Tongue (tissue), 3 donors: ENCODE measurements at places on chromosomes 6 and 20. TPM values are rescaled to one million over a fixed set of nuclear protein-coding genes. Genes with fewer than 3 reads are reported as not detected.

GRCh38 chr6:13873288-13874190, 51.2 kb upstream of the RNF182 start:
- DNase-seq: peak; percentile 78

DNA sequence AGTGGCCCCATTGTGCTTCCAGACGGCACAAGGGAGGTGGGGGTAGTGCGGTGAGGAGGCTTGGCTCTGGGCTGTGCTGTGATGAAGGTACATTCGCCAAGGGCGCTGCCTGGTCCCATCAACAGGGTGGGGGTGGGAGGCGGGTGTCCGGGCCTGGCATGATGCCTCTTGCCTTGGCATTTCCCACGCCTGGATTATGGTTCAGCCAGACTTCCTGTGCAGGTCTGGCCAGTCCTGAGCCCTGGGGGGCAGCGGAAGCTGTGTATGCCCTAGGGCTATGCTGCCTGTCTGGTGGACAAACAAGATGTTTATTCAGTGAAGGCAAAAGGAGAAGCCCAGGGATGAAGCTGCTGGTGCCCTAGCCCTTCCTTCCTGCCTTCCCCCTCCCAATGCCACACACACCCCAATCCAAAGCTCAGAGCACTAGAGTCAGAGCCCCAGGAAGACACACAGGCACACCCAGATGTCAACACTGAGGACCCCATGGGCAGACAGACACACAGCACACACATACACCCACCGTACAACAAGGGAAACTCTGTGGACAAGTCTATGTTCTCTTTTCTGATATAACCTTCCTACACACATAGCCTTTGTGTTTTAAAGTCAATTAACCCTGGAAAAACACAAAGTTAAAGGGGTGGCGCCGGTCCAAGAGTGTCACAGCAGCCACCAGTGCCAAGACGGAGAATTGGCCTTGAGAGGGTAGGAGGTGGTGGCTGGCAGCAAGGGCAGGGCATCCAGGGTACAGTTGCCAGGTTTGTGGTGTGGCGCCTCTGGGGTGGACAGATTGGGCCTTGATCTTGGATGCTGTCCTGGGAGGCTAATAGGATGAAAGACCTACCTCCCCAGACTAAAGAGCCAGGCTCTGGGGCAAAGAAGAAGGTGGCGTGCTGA, 54.7 kb upstream of the SAYSD1 start:
- peak; percentile 24 for DNase-seq

DNA sequence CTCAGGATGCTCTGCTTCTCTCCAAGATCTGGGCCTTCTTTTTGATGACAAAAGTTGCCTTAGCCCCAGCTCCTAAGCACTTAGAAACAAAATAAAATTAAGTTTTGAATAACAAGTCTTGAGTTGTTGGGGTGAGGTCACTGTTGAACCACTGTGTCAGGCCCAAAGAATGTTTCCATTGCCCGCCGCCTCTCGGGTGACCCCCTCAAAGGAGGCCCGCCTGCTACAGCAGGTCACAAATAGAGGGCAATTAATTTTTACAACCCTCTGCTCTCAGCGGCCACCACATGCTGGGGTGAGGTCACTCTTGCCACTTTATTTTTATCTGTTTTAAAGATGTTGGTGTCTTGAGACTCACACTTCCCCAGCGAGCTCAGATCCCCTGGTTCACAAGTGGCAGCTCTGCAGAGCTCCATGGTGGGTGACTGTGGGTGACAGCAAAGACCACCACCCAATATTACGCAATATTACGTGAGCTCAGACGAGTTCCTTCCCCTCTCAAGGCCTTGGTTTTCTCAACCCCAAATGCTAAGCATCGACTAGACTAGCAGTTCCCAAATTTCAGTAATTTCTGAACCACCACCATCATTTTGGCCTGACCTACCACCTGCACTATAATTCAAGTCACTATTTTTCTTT, 247.7 kb upstream of the PMEPA1 start:
- no peak for DNase-seq

DNA sequence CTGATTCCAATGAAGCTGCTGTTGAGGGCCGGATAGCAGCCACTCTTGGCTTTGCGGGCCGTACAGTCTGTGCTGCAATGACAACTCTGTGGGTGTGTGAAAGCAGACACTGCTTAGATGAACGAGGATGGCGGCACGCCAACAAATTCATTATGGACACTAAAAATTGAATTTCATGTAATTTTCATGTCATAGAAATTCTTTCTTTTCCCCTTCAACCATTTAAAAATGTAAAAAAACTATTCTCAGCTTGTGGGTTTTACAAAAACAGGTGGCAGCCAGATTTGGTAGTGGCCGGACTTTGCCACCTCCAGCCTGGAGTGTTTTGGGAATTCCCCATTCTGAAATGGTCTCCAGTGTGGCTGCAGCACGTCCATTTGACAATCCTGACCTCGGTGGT, 26.0 kb downstream of the MAS1 start:
- peak; percentile 34 for DNase-seq

DNA sequence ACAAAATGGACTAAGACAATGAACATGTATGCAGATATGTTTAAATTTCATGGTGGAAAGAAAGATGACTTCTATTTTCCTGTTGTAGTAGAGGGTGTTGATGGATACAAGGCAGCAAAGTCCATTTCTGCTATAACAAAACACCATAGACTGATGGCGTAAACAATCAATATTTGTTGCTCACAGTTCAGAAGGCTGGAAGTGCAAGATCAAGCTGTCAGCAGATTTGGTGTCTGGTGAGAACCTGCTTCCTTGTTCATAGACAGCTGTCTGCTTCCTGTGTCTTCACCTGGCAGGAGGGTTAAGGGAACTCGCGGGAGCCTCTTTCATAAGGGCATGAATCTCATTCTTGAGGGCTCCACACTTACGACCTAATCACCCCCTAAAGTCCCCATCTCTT, 83.0 kb upstream of the ELOVL5 start:
- no peak for DNase-seq

The VGLL2 gene
- total RNA-seq: 18.4 TPM
